ENCODE measurements at places on chromosomes 6 and 20. TPM values are rescaled to one million over a fixed set of nuclear protein-coding genes. Genes with fewer than 3 reads are reported as not detected.

DNA sequence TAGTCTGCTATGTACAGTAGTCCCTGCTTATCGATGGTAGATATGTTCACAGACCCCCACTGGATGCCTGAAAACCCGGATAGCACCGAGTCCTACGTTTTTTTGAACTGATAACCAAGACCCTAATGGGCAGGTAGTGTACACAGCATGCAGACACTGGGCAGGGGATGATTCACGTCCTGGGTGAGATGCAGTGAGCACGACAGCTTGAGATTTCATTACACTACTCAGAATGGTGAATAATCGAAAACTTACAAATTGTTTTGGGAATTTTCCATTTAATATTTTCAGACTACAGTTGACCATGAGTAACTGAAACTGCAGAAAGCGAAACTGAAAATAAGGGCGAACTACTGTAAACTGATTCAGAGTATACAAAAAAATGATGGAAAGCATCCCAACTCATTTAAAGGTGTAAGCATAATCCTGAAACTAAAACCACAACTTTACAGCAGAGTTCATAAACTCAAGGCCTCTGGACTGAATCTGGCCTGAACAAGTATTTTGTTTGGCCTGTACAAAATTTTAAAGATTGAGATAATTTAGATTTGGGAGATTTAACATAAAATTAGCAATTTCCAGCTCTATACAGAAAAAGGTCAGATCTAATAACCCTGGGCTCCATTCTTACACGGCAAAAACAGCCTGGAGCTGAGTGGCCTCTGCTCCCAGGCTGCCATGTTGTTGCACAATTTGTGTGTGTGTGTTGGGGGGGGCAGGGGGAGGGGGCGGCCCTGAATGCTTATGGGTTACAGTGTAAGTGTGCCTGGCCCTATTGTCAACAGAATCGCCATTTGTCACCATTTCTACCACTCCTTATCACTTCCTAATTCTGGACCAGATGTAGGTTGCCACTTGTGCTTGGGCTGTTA, 34.9 kb downstream of the RNF24 start:
- DNase-seq, result no peak

- no peak for DNase-seq
These were observed 205.9 kb downstream of the BMP7 start for GRCh38 chr20:57060407-57061050.

DNA sequence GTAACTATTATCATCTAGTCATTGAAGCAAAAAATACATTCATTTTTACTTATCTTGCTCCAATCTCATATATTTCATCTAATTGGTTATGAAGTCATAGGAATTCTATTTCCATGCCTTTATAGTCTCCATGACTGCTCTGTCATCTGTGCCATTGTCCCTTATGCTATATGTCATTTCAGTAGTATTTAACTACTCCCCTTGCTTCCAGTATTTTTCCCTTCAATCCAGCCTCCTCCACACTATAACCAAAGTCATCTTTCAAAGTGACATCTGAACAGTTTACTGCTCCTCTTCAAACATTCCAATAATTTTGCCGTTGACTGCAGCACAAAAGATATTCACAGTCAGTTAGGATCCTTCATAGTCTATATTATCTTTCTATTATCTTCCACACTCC, 216.6 kb upstream of the HS3ST5 start:
- no peak for DNase-seq

DNA sequence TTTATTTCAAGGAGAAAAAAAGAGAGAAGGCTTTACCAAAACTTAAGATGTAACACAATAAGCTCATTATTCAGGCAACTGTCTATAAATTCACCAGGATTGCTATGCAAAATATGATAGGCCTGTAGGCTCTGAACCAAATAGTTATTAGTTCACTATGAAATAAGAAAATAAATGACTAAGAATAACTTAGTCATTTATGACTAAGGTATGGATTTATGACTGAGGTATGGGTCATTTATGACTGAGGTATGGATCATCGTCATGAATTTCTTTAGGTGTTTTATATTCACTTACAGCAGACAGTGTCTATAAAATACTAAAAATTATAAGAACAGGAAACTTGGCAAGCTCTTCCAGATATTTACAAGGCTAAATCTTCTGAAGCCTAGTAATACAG, 52.1 kb upstream of the SNX9 start:
- no peak for DNase-seq

- no peak for DNase-seq
These were observed 15.4 kb downstream of the COQ3 start for GRCh38 chr6:99378636-99379035.

DNA sequence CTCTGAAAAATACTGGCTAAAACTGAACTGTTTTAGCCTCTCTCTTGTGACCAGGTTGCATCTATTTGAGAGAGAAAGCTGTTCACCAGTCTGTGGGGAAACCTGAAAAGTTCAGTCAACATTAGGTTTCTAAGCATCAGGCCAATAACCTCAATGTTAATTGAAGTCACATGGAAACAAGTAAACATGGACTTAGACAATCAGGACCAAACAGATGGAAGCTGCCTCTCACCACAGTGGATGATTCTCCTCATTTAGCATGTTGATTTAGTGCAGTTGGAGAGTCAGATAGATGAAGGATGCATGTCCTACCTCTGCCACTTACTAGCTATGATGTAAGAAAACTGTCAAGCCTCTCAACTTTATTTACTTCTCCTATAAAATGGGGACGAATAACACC, 18.2 kb downstream of the SCGN start:
- DNase-seq, result no peak

DNA sequence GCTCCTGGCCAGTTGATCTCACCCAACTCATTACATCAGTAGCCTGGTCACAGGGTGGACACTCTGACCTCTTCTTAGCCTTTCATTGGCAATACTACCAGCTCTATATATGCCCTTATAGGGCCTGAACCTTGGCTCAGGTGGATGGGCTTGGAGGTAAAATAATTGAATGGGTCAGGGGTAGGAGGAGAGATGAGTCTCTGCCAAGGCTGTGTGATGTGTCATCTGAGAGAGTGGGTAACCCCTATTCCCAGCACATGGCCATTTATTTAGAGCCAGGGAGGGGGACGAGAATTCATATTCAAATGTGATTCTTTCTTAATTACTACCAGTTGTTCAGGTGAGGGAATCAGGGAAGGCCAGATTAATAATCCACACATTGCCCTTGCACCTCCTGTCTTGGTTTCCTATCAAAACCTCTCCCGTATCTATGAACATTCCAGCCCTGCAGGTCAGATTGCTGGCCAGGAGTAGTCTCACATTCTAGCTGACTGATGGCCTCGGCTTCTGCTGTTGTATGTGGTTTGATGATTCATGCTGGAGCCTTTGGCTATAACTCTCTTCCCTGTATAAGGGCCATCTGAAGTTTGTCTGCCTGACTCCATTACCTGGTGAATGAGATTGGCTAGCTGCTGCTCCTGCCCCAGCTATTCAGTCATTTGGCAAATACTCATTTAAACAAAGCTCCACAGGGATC, 13.4 kb downstream of the C20orf173 start:
- DNase-seq, result no peak

- DNase-seq, result no peak
These were observed 1.2 kb downstream of the CDH4 start for GRCh38 chr20:61253264-61253639.

GRCh38 chr6:113859349-113860180, 2.4 kb downstream of the MARCKS start:
- peak; percentile 53 for DNase-seq

DNA sequence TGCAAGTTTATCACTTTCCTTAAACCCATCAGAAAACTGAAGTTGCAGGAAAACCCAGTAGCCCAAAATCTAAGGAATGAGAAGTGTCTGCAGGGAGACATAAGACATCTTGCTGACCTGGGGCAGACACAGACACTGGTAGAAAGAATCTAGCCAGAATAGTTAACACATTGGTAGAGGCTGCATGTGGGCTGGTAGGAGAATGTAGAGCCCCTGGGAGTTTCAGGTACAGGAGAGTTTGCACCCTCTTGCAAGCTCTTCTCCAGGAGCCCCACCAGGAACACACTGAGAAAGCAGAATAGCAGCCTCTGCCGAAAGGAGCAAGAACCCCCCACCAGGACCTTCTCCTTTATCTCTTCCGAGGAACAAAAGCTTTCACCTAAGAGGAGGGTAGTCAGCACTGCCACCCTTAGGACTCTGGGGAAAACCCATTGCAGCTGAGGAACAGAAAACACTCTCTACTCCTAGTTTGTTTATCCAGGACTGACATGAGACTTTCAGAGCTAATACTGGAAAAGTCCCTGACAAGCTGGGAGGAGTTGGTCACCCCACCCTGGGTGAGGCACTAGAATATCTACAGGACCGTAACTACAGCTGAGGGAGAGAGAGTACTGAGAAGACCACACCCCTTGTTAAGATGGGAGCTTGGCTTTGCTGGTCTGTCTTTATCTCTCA, 10.5 kb upstream of the OGFRL1 start:
- no peak for DNase-seq

- DNase-seq, result no peak
These were observed 90.4 kb downstream of the CARMIL1 start for GRCh38 chr6:25369433-25370177.

- no peak for DNase-seq
These were observed 81.0 kb upstream of the LRFN2 start for GRCh38 chr6:40668203-40668602.

GRCh38 chr6:113805173-113805790, 51.9 kb upstream of the MARCKS start:
- DNase-seq, result peak; percentile 15

DNA sequence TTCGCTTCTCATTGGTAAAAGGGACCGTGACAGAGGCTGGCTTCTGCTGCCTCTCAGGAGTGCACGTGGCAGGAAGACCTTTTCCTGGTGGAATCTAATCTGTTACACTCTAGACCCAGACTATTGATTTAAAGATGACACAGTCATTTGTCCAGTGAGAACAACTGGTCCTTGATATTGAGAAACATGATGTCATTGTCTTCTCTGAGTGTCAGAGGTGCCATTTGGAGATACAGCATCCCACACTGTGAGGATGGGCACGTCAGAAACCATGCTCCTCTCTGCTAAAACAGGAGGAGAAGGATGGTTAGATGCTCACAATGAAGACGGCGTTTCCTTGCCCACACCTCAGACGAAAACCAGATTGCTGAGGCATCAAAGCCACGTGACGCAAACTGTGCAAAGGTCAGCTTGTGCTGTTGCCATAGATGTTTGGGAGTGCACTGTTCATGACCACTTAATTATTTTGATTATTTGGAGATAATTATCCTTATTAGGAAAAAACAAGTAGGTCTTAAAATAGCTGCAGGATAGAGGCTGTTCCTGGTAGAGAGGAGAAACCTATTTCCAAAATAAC, 169.0 kb downstream of the SMOC2 start:
- DNase-seq, result no peak

GRCh38 chr6:148771212-148771601, 24.4 kb downstream of the UST start:
- no peak for DNase-seq

DNA sequence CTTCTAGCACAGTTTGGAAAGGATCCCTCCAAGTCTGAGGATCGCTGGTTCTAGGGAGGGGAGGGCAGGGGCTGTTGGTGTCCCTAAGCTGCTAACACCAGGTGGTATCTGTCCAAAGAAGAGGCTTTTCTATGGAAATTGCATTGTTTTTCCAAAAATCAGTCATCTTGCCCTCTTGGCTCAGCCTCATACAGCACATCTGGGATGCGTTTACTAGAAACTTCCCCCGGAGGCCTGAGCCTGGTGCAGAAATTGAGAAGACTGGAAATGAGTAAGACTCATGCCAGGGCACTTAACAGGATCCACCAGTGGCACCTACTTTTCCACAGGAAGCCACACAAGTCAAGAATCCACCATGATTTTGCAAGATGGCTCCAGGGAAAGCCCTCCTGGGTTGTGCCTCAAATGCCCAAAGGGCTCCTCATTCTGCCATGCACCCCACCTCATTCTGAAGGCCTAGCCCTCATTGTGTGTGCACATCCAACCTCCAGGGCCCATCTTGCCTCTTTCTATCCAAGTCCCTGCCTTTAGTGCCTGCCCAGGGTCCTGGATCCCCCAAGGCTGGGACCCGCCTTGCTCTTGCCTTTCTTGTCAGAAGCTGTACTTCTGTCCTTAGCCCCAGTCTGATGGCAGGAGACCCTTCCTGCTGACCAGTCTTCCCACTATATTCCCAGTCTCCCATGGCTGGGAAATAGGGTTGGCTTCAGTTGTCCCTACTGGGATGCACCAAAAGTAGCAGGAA, 97.6 kb downstream of the MRPL14 start:
- DNase-seq, result no peak

DNA sequence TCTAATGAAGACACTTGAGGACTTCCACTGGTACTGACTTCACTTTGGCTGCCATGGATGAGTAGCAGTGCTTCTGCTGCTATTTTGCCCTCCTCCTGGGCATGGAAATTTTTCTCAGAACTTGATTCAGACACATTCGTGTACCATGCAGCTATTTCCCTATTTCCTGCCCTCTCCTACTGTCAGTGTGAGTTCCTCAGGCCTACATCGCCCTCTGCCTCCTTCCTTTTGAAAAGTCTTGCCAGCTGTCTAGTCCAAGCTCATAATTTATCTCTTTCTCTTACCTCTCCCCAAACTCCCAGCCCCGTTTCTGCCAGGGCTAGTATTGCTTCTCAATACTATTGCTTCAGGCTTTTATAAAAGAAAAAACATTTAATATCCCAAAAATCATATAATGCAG, 470.2 kb downstream of the ADGRB3 start:
- DNase-seq, result no peak

DNA sequence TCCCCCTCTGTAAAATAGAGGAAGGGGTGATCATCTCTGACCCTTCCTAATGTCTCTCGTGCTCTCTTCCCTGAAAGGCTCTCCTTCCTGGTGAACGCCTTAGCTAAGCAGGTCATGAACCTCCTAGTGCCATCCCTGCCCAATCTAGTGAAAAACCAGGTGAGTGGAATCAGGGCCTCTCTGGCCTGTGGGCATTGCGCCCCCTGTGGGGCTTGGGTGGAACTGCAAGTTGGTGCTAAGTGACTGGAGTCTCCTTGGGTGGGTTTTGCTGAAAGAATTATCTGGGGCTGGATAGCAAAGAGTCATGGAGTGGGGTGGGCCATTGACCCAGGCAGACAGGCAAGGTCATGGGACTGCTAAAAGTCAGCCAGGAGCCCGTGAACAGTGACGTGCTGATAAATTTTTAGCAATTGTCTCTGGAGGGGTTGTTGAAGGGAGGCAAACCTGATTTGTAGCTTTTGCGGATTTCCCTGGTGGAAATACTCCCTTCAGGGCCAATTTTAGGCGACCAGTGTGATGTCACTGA, 8.9 kb downstream of the BPIFB1 start:
- no peak for DNase-seq

Gene C6orf141
- total RNA-seq, result 2.4 TPM

Gene B4GALT5
- 21.9 TPM for total RNA-seq

Gene MTG2
- 14.4 TPM for total RNA-seq

Gene TRIM40
- 0.48 TPM for total RNA-seq

Gene LY6G6C
- total RNA-seq, result 3.1 TPM

Gene PABPC1L
- total RNA-seq, result 6.5 TPM

Gene BMP5
- 7.2 TPM for total RNA-seq

Gene BANF2
- total RNA-seq, result 2.2 TPM

Gene C20orf144
- not detected for total RNA-seq

Gene BNIP5
- 1.2 TPM for total RNA-seq

Gene SLC17A3
- 6.7 TPM for total RNA-seq
